CD4-positive, alpha-beta T cell treated with Interleukin-6 at 100 ng/mL for 8 hours (primary cell): ENCODE measurements at places on chromosomes 1 and 21.

DNA sequence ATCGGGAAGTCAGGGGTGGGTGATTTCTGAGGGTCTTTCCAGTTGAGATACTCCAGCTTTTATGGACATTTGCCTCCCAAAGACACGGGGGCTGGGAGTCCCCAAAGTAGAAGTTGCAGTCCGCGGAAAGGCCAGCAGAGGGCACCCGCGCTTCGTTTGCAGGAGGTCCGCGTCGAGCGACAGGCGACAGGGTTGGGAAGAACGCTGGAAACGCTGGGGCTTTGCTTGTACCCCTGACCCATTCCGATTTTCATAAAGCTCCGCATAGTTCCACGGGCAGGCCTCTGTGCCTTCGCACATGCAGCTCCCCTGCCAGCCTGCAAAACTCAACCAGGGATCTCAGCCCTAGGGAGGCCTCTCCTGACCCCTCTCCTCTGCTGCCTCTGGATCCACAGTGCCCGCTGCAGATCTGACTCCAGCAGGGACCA lies 44.2 kb upstream of the LAPTM5 start:
- peak; percentile 65 for DNase-seq

GRCh38 chr1:54559111-54559548 lies 11.1 kb downstream of the ACOT11 start:
- no peak for DNase-seq

GRCh38 chr1:60415696-60416095 lies 342.1 kb upstream of the C1orf87 start:
- DNase-seq: no peak

DNA sequence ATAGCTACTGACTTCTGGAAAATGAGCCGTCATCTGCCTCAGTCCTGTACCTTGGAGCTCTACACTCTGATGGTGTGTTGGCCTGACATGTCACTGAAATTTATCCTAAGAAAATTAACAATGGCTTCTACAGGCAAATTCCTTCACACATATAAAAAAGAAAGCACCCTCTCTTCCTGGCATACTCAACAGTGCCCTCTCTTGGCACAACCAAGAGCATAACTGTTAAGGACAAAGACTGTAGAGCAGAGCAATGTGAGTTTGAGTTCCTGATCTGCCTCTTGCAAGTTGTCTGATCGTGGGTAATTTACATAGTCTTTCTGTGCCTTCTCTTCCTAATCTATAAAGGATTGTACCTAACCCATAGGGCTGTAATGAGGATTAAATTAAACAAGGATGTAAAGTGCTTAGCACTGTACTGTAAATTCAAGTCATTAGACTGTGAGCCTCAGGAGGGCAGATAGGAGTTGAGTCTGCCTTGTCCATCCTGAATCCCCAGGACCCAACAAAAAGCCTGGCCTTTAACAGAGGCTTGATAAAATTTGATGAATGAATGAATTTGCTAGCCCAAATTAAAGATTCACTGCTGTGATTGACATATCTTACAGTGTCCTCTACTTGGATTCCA lies 83.5 kb downstream of the SYF2 start:
- DNase-seq: peak; percentile 28

DNA sequence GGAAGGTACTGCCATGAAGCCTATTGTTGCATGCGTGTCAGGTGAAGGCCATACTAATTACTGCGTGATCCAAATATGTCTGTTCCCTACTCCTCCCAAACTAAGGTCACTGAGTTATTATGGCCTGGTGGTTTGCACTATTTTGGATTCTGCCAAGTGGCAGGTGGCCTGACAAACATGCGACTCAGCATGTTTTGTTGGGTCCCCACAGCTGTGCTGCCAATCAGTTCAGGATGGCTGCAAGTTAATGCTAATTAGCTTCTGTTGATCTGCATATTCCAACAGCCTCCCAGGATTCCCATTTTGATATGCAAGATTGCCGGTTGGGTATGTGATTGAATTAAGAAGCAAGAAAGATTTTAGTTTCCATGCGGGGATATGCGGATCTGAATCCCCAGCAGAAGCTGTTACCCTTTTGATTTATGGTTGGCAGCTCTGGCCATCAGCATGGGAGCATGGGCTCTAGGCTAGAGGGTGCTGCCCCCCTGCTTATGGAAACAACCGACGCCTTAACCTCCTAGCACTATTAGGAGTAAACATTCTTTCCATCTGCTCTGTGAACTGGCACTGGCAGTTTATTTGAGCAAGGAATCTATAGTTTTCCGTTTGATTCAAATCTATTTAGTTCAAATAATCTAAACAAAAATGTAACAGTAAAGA lies 429.8 kb upstream of the C1orf87 start:
- no peak for DNase-seq

- no peak for DNase-seq
Observed at GRCh38 chr1:78565393-78565792, 54.9 kb upstream of the IFI44L start.
